ENCODE measurements at places on chromosomes 4 and X. TPM values are rescaled to one million over a fixed set of nuclear protein-coding genes. Genes with fewer than 3 reads are reported as not detected.

The NAA11 gene
- polyA plus RNA-seq = not detected

The TRAM1L1 gene
- 5.0 TPM for polyA plus RNA-seq

The SLC6A8 gene
- 12.3 TPM for polyA plus RNA-seq

The RENBP gene
- polyA plus RNA-seq = 5.1 TPM

The CCKAR gene
- not detected for polyA plus RNA-seq

The CXCL1 gene
- 26.6 TPM for polyA plus RNA-seq

All from pancreas (tissue), 10 donors.